ENCODE measurements at places on chromosomes 4 and X.

- no peak for DNase-seq
- H3K27me3 ChIP-seq: no peaks in the 10 kb centered on the region
- no peaks in the 10 kb centered on the region for H3K36me3 ChIP-seq
- H3K27ac ChIP-seq: no peak overlapping the region
- no peaks in the 10 kb centered on the region for H3K4me1 ChIP-seq
- no peak overlapping the region for H3K4me3 ChIP-seq
These were observed 47.7 kb upstream of the ADGRL3 start for GRCh38 chr4:61152433-61152832.

DNA sequence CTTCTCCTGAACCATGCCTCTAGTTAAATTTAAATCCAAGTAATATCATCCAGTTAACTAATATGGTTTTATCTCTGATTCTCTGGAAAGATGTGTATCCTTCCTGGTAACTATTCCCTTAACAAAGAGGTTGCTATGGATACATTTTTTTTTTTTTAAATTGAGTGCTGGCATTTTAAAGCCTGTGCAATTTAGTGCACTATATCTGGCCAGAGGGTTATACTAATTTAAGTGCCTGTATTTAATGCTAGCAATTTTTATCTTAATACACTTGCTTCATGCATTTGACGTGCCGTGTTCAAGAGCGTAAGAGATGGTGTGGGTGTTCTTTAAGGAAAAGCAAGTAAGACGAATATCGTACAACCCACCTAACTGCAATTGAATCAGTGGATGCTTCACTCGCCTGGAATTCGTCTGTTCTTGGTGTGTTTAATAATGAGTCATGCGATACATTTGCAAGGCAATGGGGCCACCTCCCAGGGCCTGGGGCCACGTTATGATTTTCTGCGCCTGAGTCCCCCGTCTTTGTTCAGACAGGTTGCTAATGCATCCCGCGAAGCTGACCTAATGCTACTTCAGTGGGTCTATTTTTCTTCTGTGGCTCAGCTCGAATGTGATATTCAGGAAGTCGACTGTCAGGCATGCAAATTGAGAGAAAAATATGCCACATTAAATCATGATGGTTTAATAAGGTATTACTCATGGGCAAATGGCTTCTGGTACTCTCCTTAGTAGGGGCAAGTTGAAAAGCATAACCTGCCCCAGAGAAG is 14.2 kb upstream of the MID1 start:
- H3K4me3 ChIP-seq: no peak overlapping the region
- DNase-seq: no peak
- H3K36me3 ChIP-seq: no peaks in the 10 kb centered on the region
- no peaks in the 10 kb centered on the region for H3K27me3 ChIP-seq
- no peak overlapping the region for H3K27ac ChIP-seq

GRCh38 chrX:117808426-117808825 is 308.2 kb downstream of the KLHL13 start:
- H3K27me3 ChIP-seq: no peaks in the 10 kb centered on the region
- H3K4me3 ChIP-seq: no peak overlapping the region
- no peak overlapping the region for H3K27ac ChIP-seq
- H3K36me3 ChIP-seq: no peaks in the 10 kb centered on the region
- no peak for DNase-seq

DNA sequence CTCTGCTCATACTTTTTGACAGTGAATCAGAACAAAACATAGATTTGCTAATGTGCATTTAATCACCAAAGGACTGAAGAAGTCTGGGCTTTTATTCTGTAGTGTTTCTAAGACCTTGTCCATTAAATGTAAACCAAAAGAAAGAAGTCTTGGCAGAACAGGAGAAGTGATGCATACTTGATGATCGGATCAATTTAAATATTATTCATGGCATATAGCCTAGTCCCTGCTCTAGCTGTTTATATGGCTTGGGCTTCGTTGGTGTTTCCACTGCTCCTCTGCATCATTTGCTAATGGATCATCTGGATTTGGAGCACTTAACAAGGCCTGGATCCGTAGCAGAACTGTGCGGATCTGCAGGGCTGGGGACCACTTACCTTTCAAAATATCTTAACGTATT is 566.6 kb downstream of the GALNTL6 start:
- DNase-seq: no peak
- H3K27ac ChIP-seq: no peak overlapping the region
- no peaks in the 10 kb centered on the region for H3K27me3 ChIP-seq
- no peaks in the 10 kb centered on the region for H3K4me1 ChIP-seq

- no peaks in the 10 kb centered on the region for H3K36me3 ChIP-seq
- no peak for DNase-seq
- H3K27me3 ChIP-seq: no peaks in the 10 kb centered on the region
- H3K4me1 ChIP-seq: no peaks in the 10 kb centered on the region
These were observed 157.5 kb downstream of the TECRL start for GRCh38 chr4:64251781-64252180.

GRCh38 chr4:180558427-180558826 is 1684.8 kb upstream of the TENM3 start:
- H3K4me1 ChIP-seq: no peaks in the 10 kb centered on the region
- H3K36me3 ChIP-seq: no peaks in the 10 kb centered on the region
- H3K27ac ChIP-seq: no peak overlapping the region
- no peak for DNase-seq
- H3K4me3 ChIP-seq: no peak overlapping the region

GRCh38 chr4:141216002-141216761 is 4.5 kb upstream of the ZNF330 start:
- no peaks in the 10 kb centered on the region for H3K4me1 ChIP-seq
- DNase-seq: peak; percentile 42
- no peaks in the 10 kb centered on the region for H3K27me3 ChIP-seq

DNA sequence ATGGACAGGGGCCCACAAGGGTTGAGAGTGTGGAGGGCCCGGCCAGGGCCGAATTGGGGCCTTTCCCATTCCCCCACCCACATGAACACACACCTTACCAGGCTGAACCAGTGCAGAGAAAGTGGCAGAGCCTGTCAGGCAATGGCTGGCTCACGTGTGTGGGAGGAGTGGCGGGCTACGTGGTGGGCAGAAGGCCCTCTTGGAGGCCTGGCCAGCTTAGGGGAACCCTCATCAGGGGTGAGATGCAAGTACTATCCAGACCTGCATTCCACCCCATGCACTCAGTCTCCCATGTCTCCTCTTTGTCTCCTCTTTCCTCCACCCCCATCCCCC is 965 bp downstream of the TCEAL4 start:
- H3K27me3 ChIP-seq: no peaks in the 10 kb centered on the region
- H3K4me1 ChIP-seq: no peaks in the 10 kb centered on the region
- peak overlapping the region; percentile 54 for H3K4me3 ChIP-seq
- no peaks in the 10 kb centered on the region for H3K36me3 ChIP-seq
- no peak for DNase-seq

DNA sequence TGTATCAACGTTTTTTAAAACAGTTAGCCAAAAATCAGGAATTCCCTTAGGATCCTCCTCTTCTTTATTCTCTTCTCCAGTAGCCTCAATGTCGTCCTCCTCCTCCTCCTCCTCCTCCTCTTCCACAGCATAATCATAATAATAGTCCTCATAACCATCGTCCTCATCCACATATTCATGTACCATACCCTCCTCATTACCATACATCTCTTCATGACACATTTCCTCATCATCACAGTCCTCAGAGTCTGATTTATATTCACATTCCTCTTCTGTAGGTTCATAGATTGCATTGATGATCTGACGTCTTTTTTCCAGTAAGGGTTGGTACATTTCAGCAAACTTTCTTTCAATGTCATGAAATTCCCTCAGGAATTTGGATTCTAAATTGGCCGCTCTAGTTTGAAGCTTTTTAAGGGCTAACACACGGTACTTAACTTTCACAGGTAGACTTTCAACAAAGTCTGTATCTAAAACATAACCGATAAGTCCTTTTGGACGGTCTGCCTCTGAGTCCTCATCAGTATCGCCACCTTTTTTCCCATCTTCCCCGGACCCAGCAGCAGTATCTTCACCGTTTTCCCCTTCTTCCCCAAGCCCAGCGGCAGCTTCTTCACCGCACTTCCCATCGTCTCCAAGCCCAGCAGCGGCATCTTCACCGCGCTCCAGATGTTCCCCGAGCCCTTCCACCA is 771 bp downstream of the NAP1L2 start:
- H3K4me1 ChIP-seq: no peaks in the 10 kb centered on the region
- peak overlapping the region; percentile 34 for H3K4me3 ChIP-seq
- peaks cover 6% of the 10 kb centered on the region for H3K27me3 ChIP-seq

- peaks cover 6% of the 10 kb centered on the region for H3K4me1 ChIP-seq
- no peaks in the 10 kb centered on the region for H3K36me3 ChIP-seq
- H3K4me3 ChIP-seq: no peak overlapping the region
- no peak for DNase-seq
These were observed 174.8 kb upstream of the CXCL13 start for GRCh38 chr4:77430847-77431246.

- H3K4me3 ChIP-seq: no peak overlapping the region
- H3K36me3 ChIP-seq: no peaks in the 10 kb centered on the region
- no peak overlapping the region for H3K27ac ChIP-seq
- H3K27me3 ChIP-seq: no peaks in the 10 kb centered on the region
These were observed 9.6 kb upstream of the ABLIM2 start for GRCh38 chr4:8168232-8168631.

DNA sequence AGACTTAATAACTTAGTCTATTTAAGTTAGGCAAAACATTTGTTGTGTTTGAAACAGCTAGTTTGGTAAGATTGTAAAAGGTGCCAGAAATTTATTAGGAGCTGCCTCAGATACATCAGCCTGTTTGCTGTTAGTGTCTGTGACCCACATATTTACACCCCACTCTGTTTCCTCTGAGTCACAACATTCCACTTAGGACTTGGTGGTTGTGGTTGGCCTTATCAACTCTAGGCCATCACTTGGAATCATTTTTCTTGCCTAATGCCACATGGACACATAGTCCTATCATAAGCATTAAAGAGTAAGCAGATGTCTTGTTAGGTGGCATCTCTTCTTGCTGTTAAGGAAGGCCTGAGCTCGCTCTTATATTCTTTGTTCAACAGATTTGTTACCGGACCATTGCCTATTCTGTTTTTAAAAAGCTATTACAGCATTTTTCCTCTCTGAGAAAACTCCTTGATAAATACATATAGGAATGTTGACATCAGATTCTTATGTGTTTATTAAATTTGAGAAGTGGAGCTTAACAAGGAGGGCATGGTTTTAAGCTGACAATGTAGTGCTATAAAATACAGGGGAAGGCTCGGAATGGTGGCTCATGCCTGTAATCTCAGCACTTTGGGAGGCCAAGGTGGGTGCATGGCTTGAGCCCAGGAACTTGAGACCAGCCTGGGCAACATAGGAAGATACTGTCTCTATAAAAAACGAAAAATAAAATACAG is 51.2 kb upstream of the PGRMC2 start:
- H3K27me3 ChIP-seq: no peaks in the 10 kb centered on the region
- no peak overlapping the region for H3K4me3 ChIP-seq
- H3K36me3 ChIP-seq: no peaks in the 10 kb centered on the region
- H3K27ac ChIP-seq: no peak overlapping the region
- H3K4me1 ChIP-seq: no peaks in the 10 kb centered on the region
- DNase-seq: no peak

- H3K4me1 ChIP-seq: no peaks in the 10 kb centered on the region
- no peaks in the 10 kb centered on the region for H3K36me3 ChIP-seq
- no peak overlapping the region for H3K4me3 ChIP-seq
- H3K27me3 ChIP-seq: no peaks in the 10 kb centered on the region
- no peak overlapping the region for H3K27ac ChIP-seq
- no peak for DNase-seq
These were observed 43.2 kb upstream of the CCDC149 start for GRCh38 chr4:24956091-24956490.

- no peaks in the 10 kb centered on the region for H3K27me3 ChIP-seq
- no peaks in the 10 kb centered on the region for H3K36me3 ChIP-seq
- H3K4me3 ChIP-seq: no peak overlapping the region
- no peak for DNase-seq
- H3K27ac ChIP-seq: no peak overlapping the region
These were observed 6.0 kb downstream of the PLXNB3 start for GRCh38 chrX:153769865-153770600.

GRCh38 chr4:115687052-115687755 is 573.8 kb upstream of the NDST4 start:
- H3K4me3 ChIP-seq: no peak overlapping the region
- H3K36me3 ChIP-seq: no peaks in the 10 kb centered on the region
- no peak overlapping the region for H3K27ac ChIP-seq
- H3K4me1 ChIP-seq: no peaks in the 10 kb centered on the region

GRCh38 chrX:120147537-120147936 is 10.9 kb upstream of the RHOXF2 start:
- no peak overlapping the region for H3K4me3 ChIP-seq
- H3K27me3 ChIP-seq: no peaks in the 10 kb centered on the region
- H3K4me1 ChIP-seq: no peaks in the 10 kb centered on the region
- H3K36me3 ChIP-seq: no peaks in the 10 kb centered on the region

DNA sequence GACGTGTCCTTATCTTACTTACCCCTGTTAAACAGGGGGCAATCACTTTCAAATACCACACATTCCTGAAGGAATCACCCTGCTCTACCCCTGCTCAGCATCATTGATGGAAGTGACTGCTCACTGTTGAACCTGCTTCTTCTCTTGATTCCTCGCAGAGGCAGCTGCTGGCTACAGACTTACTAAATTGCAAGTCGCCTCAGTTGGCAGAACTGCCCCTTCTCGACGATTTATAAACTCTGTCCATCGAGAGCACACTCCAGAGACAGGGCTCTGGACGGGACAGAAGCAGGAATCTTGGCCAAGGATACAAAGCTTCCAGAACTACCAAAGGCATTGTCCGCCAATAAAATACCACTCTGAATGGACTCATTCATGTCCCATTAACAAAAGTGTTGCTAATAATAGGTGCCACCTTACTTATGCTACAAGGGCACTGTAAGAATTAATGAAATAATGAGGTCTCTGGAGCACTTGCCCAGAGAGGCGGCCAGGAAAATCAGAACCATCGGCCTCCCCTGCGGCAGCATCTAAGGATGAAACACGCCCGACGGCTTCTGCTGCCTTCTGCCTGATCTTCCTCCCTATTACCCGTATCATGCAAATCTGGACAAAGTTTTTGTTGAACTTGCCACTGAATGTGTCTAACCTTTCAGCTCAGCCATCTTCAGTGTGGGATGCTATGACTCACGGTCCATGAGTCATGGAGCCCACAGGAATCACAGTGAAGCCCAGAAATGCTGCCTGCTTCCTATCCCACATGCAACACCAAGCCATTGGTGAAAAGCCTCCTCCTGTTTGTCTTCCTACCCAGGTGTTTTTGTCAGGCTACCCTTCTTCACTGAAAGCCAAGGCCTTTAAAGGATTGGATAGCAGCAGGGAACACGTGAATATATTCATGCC is 164.9 kb downstream of the MAML3 start:
- H3K27ac ChIP-seq: no peak overlapping the region
- H3K27me3 ChIP-seq: no peaks in the 10 kb centered on the region
- DNase-seq: no peak

- H3K27ac ChIP-seq: peak overlapping the region; percentile 93
- no peaks in the 10 kb centered on the region for H3K36me3 ChIP-seq
- DNase-seq: no peak
- peak overlapping the region; percentile 100 for H3K4me3 ChIP-seq
- H3K27me3 ChIP-seq: peaks cover 19% of the 10 kb centered on the region
These were observed 45.0 kb downstream of the CPLX1 start for GRCh38 chr4:780716-781492.

DNA sequence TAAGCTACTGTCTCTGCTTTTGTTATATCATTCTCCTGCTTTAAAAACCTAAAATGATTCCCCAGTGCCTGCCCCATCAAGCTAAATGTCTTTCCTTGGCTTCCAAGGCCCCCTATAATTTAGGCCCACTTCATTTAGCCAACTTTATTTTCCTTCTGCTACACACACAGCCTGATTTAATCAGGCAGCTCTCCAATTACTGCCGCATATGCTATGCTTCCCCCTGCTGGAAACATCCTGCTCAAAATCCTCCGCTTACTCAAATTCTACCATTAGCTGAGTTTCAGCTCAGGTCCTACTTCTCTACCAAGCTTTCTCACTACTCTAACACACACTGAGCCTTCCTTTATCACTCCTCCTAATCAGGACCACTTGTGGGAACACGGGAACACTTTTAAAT is 17.0 kb downstream of the LAMP2 start:
- DNase-seq: no peak
- no peak overlapping the region for H3K27ac ChIP-seq
- no peaks in the 10 kb centered on the region for H3K4me1 ChIP-seq
- H3K27me3 ChIP-seq: peaks cover 3% of the 10 kb centered on the region
- H3K36me3 ChIP-seq: no peaks in the 10 kb centered on the region
- H3K4me3 ChIP-seq: no peak overlapping the region

All from left lung (tissue), 14 donors.